ENCODE measurements at places on chromosomes 6 and 20. TPM values are rescaled to one million over a fixed set of nuclear protein-coding genes. Genes with fewer than 3 reads are reported as not detected.

DNA sequence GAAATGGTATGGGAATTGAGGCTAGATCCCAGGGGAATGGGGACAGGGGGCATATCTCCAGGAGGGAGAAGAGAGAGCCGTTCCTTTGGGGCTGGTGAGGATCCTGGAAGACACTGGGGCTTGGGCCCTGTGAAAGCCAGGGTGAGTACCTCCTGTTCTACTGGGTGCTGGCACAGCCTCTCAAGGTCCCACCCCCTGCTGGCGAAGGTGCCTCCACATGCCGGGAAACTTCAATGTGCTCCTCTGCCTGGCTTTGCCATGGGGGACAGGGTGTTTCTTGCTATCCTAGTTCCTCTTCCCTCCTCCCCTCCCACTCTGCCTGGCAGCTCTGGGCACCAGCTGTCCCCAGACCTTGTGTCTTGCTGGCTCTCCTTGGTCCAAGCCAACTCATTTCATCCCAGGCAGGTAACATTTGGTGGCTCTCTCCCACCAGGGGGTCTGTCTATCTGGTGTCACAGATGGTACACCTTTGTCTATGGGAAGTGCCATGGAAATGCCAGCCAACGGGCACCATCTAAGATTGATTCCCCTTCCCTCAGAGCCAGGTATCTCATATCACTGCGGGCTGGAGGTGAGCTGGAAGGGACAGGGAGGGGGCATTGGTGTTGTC lies 56.8 kb downstream of the MDGA1 start:
- DNase-seq, result no peak

- no peak for DNase-seq
These were observed 546.9 kb downstream of the HACE1 start for GRCh38 chr6:104312851-104313250.

GRCh38 chr6:41092421-41093140 lies 19.8 kb downstream of the NFYA start:
- DNase-seq, result no peak

- DNase-seq, result no peak
These were observed 792 bp downstream of the RSPH3 start for GRCh38 chr6:158999154-158999665.

DNA sequence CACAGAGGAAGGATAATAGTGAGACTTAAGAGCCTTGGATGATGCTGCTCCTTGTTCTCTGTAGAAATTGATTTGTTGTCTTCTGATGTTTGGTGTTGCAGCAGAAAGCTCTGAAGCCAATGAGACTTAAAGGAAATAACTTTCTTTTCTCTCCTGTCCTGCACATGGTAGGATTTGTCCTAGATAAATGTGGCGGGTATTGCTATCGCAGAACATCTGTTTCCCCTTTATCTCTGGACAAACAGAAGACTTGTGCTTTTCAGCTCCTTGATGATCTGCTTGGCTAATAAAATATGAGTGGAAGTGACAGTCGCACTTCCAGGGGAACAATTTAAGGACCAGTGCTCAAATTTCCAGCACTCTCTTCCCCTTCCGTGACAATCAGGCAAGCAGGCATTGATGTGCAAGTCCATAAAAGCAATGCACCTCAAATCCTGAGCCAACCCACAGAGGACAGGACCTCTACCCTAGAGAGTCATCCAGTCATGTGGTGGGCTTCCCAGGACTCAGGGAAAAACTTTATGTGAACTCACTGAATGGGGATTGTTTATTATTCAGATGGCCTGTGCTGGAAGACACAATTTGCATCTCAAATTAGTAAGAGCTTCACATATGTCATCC lies 9.9 kb upstream of the NCR2 start:
- DNase-seq, result no peak

GRCh38 chr6:90251295-90251992 lies 45.2 kb downstream of the BACH2 start:
- DNase-seq, result no peak

DNA sequence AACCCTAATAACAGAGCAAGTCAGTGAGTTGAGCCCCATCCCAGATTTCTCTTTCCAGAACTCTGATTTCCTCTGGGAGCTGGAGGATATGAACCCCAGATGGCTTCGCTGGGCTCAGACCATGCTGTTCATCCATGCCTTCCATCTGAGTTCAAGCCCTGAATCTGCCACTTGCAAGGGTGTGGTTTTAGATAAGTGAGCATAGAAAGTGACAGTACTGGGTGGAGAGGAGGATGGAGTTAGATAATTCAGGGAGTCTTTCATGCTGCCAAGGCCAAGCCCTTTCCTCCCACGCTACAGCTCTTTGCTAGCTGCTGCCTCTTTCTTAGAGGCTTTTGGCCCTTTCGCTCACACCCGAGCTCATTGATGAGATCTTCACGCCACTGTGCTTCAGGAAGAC lies 57.2 kb upstream of the MAFB start:
- no peak for DNase-seq

GRCh38 chr20:755941-756340 lies 12.4 kb downstream of the SLC52A3 start:
- no peak for DNase-seq

LCA5 gene
- total RNA-seq, result 10.4 TPM

RAET1E gene
- not detected for total RNA-seq

NCR2 gene
- total RNA-seq, result not detected

EPPIN gene
- total RNA-seq, result not detected

ZC3H12D gene
- total RNA-seq, result 1.3 TPM

XPO5 gene
- total RNA-seq, result 53.7 TPM
